ENCODE measurements at places on chromosomes 13 and 19. TPM values are rescaled to one million over a fixed set of nuclear protein-coding genes. Genes with fewer than 3 reads are reported as not detected.
A peak's percentile ranks its signal among the peaks of the same experiment; 100 is the strongest.

ZNF865 gene
- 15.4 TPM for total RNA-seq

GRCh38 chr13:21686751-21687391 lies 16.0 kb downstream of the FGF9 start:
- DNase-seq: no peak

APC2 gene
- total RNA-seq: 0.17 TPM

GRCh38 chr19:43784241-43784980 lies 3.6 kb upstream of the KCNN4 start:
- DNase-seq: no peak

AMER2 gene
- not detected for total RNA-seq

- DNase-seq: no peak
These were observed 13.3 kb downstream of the TSKS start for GRCh38 chr19:49749771-49750170.

DNA sequence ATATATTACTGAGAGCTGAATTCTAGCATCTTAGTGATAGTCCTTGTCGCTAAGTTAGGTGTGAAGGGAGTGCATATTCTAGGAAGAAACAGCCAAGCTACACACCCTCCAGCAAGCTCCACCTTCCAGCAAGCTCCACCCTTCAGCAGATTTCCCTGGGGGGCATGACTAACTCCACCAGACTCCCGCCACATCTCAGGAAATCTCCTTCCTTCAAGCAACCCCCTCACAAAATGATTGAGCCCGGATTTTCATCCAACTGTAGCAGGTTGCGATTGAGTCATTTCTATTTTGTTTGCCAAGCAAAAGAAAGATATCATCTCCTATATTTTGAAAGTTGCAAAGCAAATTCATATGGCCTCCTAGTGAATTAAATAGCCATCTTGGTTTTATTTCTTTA lies 162.1 kb upstream of the TMTC4 start:
- DNase-seq: no peak

GRCh38 chr13:71290963-71291841 lies 575.8 kb downstream of the DACH1 start:
- DNase-seq: peak; percentile 82

DNA sequence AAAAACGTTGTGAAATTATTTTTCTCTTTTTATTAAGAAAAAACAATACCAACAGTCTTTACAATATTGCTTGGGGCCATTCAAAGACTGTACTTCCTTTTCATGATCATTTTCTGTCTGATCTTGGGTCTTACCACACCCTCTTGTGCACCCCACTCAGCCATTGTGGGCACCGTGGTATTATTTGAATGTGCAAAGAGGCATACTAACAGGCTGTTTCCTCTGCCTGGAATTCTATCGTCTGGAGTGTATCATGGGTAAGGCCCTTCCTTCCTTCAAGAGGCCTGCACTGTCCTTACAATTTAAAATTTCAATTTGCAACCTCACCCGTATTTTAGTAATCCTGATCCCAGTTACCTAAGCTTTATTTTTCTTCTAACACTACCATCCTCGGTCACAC lies 76.5 kb downstream of the FGF14 start:
- DNase-seq: no peak

- no peak for DNase-seq
These were observed 16.4 kb upstream of the DPP9 start for GRCh38 chr19:4740092-4740491.

MBD3L2B gene
- total RNA-seq: not detected

COL5A3 gene
- total RNA-seq: not detected

DNA sequence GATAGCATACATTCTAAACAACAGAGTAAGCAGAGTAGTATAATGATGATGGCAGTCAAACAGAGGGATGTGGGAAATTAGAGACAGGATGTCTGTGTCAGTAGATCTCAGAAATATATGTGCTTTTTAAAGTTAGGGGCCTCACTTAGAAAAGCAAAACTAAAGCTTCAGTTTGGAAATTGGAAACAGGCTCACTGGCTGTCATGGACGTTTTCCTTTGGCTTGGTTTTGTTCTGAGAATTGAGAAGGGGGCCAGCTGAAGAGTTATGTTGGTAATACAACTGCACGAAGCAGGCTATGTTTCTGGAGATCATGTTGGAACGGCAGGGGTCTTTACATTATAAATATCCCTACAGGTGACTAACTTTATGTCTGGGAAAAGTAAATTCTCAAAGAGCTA lies 261.3 kb downstream of the LMO7 start:
- no peak for DNase-seq
